Activated CD4-positive, alpha-beta T cell treated with anti-CD3 and anti-CD28 coated beads, Interleukin-2, amount 10 ng/mL, durations not matched to agents 7 days and 5 days (primary cell): ENCODE measurements at places on chromosomes 3 and 15. TPM values are rescaled to one million over a fixed set of nuclear protein-coding genes. Genes with fewer than 3 reads are reported as not detected.

DNA sequence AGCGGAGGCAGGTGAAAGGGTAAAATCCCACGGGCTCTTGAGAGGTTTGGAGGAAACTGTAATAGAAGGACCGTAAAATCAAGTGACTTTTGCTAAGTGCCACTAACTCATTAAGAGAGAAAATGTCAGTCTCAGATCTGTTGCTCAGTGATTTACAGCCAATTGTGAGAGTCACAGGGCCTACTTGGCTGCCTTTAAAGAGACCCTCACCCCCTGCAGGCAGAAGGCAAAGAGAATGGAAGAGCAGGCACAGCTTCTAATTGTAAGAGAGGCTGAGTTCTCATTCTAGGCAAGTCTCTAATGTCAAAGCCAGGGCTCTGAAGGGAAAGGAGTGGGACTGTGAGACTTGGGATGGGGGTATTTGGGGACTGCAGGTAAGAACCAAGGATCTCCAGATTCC, 9.3 kb upstream of the SYNM start:
- H3K36me3 ChIP-seq = no peaks in the 10 kb centered on the region
- H3K4me1 ChIP-seq = peaks cover 3% of the 10 kb centered on the region
- no peak overlapping the region for H3K4me3 ChIP-seq

GRCh38 chr3:168820810-168821415, 725.2 kb upstream of the GOLIM4 start:
- H3K27me3 ChIP-seq = no peaks in the 10 kb centered on the region
- H3K27ac ChIP-seq = no peak overlapping the region
- no peaks in the 10 kb centered on the region for H3K4me1 ChIP-seq
- DNase-seq = no peak

DNA sequence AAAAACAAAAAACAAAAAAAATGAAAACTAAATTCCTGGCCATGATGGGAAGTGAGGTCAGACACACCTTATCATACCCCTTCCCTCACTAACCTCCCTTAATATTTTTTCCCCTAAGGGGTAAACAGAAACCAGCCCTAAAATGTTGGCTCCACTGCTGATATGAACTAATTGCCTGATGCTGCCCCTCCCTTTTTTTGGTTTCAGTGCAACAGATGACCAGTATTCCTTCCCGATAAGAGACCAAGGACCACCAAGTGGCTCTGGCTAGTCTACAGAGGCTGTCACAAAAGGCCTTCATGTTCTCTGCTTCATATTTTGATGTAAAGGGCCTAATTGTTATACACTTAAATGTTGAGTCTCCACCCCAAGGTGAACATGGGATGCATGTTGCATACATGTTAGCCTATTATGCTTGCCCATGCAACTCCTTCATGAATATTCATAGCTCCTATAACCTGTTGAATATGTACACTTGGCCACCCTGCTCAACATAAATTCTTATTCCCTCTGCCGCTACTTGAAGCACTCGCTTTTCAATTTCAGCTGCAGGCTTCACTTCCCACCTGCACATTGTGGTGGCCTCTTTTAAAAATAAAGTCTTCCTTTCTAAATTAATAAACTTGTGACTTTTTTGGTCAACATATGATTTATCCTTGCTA, 12.3 kb upstream of the STAC start:
- no peaks in the 10 kb centered on the region for H3K27me3 ChIP-seq
- no peaks in the 10 kb centered on the region for H3K4me1 ChIP-seq
- no peak overlapping the region for H3K4me3 ChIP-seq
- DNase-seq = no peak
- no peaks in the 10 kb centered on the region for H3K36me3 ChIP-seq

Gene CHRD
- total RNA-seq = not detected

- H3K27ac ChIP-seq = no peak overlapping the region
- no peak for DNase-seq
- no peaks in the 10 kb centered on the region for H3K36me3 ChIP-seq
- no peak overlapping the region for H3K4me3 ChIP-seq
Measured at GRCh38 chr15:75178171-75178937, 23.3 kb upstream of the C15orf39 start.

GRCh38 chr3:180421221-180421620, 180.7 kb upstream of the TTC14 start:
- no peaks in the 10 kb centered on the region for H3K27me3 ChIP-seq
- no peak for DNase-seq
- H3K27ac ChIP-seq = no peak overlapping the region
- H3K4me3 ChIP-seq = no peak overlapping the region
